GOT3 (cell line): ENCODE measurements at places on chromosomes 2 and 18.

DNA sequence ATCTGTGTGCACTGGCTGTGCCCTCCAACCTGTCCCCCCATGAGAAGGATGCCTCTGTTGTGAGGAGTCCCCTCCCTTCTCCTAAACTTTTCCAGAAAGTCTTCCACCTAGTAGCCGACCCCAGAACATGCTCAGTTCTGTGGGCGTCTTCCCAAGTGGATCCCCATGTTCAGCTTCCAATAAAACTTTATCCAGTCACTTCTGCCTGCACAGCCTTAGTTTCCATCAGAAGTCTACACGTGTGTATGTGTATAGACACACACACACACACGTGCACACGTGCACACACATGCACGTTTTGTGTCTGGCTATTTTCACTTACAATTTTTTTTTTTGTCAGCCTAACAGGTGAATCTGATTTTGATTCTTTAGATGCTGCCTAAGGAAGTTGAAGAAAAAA lies 115.1 kb downstream of the RTP5 start:
- no peak for DNase-seq

- no peak for DNase-seq
These were observed 124.2 kb downstream of the UBE2E3 start for GRCh38 chr2:181104512-181105115.

GRCh38 chr2:97926946-97927345 lies 68.8 kb downstream of the TMEM131 start:
- DNase-seq: no peak

- DNase-seq: no peak
These were observed 25.3 kb upstream of the BCL2L11 start for GRCh38 chr2:111095434-111095833.
